Nucleus accumbens (tissue), 56 donors: ENCODE measurements at places on chromosomes 6 and 20.

DNA sequence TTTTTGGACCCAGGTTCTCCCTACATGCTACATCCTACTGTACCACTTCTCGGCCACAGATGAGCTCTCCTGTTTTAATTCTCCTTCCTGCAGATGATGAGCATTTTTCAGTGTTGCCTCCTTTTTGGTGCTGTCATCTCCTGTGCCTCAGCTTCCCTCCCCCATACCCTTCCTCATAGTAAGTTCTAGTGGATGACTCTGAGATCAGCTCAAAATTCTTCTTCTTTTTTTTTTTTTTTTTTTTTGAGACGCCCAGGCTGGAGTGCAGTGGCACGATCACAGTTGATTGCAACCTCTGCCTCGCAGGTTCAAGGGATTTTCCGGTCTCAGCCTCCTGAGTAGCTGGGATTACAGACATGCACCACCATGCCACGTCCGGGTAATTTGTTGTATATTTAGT, 3.8 kb downstream of the TMEM14A start:
- DNase-seq: no peak

- no peak for DNase-seq
These were observed 109.7 kb downstream of the LRFN2 start for GRCh38 chr6:40477246-40478126.

GRCh38 chr6:31836047-31836473, 8.5 kb downstream of the HSPA1B start:
- DNase-seq: no peak

- DNase-seq: no peak
These were observed 203.3 kb downstream of the PREX1 start for GRCh38 chr20:48624315-48625020.

GRCh38 chr6:138726066-138726756, 47.4 kb upstream of the CCDC28A start:
- no peak for DNase-seq

GRCh38 chr6:18053555-18054445, 66.4 kb upstream of the KIF13A start:
- no peak for DNase-seq

DNA sequence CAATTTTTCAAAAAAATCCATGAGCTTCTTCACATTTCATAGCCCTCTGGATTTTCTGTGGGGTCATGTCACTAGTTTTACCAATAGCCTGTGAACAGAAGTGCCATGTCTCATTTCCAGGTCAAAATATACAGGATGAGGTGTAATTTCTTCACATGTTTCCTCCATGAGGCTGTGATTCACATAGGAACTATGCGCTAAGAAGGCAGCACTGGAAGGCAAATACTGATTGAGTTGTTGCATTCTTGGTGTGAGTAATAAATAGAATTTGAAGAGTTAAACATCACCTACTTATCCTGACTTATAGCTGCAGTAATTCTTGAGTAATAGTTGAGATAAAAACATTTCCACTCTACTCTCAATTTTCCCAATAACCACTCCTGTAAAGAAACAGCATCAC, 442.3 kb downstream of the HAO1 start:
- DNase-seq: no peak

DNA sequence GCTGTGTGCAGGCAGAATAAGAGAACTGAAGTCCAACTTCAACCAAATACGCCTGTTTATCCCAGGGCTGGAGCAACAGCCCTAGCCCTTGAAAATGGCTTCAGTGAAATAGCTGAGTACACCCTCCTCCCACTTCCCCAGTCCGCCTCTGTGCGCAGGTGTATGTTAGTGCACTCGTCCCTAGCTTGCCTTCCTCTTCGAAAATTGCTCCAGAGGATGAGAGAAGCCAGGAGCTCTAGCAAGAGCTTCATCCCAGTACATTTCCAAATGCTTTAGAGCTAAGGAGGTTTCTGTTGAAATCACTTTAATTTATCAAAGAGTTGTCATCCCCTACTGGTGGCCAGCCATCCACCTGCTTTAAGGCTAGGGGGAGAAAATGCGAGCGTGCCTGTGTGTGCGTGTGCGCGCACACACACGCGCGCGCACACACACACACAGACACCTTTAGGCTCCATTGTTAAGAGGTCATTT, 5.4 kb upstream of the POU3F2 start:
- no peak for DNase-seq

- DNase-seq: no peak
These were observed 117.4 kb downstream of the ADAT2 start for GRCh38 chr6:143333081-143333480.

DNA sequence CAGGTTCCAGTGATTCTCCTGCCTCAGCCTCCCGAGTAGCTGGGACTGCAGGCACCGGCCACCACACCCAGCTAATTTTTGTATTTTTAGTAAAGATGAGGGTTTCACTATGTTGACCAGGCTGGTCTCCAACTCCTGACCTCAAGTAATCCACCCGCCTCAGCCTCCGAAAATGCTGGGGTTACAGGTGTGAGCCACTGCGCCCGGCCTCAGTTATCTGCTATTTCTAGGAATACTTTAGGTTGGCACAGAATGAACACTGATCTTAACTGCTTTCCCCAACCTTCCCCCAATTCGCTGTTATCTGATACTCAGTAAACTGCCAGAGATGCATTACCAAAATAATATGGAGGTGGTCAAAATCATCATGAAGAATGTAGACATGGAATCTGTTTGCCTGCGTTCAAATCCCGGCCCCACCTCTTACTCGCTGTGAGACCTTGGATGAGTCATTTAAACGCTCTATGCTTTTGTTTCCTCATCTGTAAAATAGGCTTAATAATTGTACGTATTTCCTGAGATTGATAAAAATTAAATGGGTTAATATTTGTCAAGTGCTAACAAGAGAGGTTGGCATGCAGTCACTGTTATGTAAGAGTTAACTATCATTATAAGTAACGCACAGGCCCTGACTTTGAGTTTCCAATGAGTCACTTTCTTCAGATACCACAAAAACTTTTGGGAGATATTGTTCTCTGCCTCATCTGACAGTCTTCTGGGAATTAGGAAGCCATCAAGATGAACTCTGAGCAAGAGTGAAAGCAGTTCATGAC, 44.5 kb upstream of the NCOA3 start:
- no peak for DNase-seq

- no peak for DNase-seq
These were observed 15.9 kb upstream of the ADGRF1 start for GRCh38 chr6:47057830-47058540.

DNA sequence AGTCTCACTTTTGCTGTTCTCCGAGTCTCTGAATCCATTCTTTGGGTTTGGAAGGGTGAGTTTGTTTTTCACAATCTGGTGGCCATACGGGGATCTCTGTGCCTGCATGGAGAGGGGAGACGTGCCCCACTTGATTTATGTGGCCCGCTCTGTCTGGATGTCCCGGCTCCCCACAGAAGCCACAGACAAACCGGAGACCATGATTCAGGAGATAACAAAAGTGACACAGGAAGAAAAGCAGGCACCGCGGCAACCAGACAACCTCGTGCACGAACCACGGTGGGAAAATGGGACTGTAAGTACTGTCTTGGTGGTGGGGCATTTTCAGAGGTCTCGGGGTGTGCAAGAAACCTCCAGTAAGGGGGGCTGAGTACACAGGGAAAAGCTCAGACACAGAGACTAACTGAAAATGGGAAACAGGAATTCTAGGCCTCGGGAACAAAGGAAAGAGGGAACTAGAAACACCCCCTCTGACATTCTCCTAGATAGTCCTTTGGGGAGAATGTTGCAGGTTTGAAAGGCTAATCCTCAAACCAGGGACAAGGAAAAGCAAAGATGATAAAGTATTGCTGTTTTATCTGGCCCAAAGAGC, 22.1 kb upstream of the ZNF318 start:
- DNase-seq: no peak

- DNase-seq: no peak
These were observed 347.6 kb downstream of the CDC5L start for GRCh38 chr6:44734886-44735629.

GRCh38 chr6:71463061-71463460, 174.4 kb downstream of the OGFRL1 start:
- no peak for DNase-seq

DNA sequence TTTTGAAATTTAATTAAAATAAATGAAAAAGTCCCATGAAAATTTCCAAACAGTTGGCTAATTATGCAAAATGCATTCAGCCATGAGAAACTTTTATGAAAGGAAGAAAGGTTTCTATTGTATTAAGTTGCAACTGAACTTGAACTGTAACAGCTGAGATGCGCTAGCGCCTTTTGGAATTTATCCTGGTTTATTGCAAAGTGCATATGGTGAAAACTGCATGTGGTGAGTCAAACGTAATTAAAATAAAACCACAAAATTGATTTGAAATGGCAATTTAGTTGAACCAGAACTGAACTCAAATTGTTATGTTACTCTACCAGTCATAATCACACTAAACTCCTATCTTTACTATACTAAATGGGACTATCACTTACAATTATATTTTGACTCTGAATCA, 46.4 kb upstream of the COL21A1 start:
- DNase-seq: no peak

DNA sequence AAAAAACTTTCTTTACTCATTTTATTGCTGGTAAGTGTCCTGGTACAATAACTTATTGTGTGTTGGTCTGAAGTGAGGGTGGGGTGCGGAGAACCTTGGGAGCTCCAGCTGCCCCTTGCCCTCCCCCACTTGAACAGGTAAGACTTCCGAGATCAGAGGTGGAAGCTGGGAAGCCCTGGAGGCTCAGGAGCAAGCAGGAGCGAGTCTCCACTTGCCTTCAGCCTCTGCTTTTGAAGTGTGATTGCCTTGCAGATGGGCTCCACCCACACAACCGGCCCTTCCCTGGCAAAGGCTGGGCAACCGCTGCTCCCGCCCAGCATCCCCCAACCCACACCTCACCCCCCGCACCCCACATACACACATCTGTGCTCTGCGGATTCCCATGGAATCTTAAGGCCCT, 179.6 kb downstream of the TFAP2C start:
- no peak for DNase-seq

GRCh38 chr6:21668795-21669194, 75.2 kb downstream of the SOX4 start:
- DNase-seq: no peak

DNA sequence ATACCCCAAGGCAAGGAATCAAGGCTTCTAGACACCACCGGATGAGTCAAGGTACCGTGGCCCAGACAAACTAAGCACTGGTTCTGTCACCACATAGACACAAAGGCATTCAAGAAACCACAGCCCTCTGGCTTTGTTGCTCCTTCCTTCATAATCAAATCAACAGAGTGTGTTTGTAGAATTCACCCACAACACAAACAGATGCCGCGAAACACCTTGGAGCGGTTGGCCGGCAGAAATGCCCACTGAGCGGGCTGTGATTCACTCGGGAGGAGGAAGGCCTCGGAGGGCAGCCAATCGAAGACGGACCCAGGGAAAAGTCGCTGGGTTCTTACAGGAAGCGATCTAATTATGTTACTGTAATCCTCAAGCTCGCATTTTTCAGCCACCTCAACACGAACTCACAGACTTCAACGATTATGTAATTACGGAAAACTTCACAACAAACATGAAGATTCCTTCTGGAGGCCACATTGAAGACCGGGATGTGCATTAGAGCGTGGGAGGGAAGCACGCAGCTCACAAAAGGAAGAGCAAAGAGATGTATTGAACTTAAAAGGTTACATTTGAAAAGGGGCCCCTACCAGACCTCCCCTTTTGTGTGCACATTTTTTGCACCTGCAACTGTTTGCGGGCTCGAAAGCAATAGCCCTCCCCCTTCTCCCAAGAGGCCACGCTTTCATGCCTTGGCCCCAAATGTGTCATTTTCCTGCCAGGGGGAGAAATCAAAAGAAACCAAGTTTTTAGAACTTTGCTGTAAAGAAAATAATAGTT, 184.7 kb upstream of the PREP start:
- no peak for DNase-seq

DNA sequence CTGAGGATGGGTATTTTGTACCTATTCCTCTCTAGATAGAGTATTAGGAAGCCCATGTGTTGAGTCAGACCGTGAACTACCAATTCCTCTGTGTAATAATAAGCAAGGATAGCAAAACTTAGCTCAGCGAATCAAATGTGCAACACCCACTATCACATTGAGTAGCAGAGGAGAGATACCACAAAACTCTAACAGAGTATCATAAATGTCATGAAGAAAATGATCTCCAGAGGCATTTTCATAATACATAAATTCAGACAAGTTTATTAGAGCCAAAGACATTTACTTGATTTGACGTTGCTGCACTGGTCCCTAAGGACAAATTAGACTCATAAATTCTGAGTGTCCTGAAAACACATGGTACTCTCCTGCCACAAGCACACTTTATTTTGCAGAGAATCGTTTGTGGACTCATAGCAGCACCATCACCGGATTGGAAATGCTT, 245.2 kb downstream of the HAO1 start:
- no peak for DNase-seq

- no peak for DNase-seq
These were observed 18.3 kb downstream of the CAPN11 start for GRCh38 chr6:44176762-44177509.

DNA sequence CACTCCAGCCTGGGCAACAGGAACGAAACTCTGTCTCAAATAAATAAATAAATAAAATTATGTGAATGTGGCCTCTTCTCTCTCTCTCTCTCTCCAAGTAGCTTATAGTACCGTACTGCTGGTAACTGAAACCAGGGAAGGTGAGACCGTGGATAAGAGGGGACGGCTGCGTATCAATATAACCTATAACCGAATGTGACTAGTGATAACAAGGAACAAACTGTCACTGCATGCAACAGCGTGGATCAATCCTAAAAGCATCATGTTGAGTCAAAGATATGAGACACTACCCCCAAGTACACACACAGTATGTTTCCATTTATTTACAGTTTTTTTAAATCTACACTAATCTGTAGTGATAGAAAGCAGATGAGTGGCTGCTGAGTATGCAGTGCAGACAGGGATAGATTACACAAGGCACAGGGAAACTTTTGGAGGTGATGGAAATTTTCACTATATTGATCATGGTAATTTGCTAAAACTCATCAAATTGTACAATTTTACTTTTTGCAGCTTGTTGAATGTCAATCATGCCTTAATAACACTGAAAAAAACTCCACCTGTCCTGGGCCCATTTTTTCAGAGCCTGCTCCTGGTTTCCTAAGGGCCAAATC, 121.4 kb upstream of the ARMC2 start:
- DNase-seq: no peak

DNA sequence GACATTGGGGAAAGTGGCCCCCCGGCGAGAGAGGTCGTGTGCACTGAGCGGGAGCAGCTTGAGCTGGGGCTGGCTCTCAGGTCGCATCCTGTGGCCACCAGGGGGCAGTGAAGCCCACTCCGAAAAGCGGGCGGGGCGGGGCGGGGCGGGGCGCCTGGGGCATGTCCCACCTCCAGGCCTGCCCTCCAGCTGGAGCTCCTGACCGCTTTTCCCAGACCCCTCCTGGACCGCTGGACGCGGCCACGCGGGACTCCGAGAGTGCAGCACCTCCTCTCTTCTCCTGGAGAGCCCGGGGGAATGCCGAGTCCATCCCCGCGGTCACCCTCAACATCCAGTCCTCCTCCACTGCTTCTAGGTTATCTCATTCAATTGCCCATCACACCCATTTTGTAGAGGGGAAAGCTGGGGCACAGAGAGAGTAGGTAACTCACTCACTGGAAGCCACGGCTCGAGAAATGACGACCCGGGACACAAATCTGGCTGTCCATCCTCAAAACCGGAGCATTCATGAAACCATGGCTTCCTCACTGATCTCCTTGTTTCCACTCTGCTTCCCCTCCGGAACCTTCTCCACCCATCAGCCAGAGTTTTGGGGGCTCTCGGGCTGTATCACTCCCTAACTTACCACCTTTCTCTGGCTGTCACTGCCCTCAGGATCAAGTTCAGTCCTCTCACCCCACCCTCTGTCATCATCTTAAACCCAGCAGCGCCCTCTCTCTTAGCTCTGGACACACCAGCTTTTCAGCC, 24.1 kb downstream of the COX4I2 start:
- DNase-seq: peak; percentile 72
